Stimulated activated CD8-positive, alpha-beta memory T cell treated with anti-CD3 and anti-CD28 coated beads, Interleukin-4, amount 100 ng/mL, for 4 hours (primary cell): ENCODE measurements at places on chromosomes 4 and X.

DNA sequence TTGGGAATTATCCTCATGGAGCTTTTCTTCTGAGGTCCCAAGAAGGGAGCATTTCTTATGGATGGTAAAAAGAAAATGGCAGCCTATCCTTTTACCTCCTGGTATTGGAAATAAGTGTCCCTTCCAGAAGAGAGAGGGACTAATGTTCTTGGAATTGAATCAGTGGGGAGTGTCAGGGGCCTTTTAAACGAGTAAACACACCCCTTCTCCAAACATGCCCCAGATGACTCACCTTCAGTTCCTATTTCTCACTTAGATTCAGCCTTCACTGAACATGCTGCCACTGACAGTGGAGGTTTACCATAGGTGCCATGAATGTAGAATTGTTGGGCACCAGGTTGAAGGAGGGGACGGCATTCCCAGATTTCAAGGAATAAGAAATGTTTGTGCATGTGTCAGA is 19.0 kb downstream of the MAGEC2 start:
- no peak for DNase-seq

DNA sequence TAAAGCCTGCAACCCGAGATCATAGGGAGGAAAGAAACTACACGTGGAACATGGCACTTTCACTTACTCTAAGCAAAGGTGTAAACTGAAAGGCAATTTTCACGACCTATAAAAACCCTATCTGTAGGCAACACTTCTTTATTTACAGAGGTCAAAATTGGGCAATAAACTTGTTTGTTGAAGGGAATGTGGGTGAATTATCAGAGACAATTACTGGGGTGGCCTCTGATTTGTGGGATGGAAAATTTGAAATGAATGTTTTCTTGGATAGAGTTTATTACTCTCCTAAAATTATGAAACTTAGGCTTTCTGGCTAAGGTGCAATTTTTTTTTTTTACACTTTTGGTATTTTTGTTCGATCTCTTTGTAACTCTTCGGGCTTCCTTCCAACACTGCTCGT is 734.1 kb upstream of the TENM3 start:
- no peak for DNase-seq

DNA sequence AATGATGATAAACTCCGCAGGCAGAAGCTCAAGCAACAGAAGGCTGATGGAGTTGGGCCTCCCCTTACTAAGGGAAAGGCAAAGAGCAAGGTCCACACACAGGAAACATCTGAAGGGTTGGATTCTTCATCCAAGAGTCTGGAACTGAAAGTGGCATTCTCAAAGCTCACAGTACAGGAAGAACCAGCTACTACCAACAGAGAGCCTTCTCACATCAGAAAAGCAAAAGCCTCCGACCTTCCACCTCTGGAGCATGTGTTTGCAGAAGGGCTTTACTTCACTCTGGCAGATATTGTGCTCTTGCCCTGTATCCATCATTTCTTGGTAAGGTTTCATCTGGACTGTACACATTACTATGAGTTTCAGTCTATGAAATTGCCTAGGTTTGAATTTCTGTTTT is 10.6 kb downstream of the GSTCD start:
- DNase-seq: no peak

DNA sequence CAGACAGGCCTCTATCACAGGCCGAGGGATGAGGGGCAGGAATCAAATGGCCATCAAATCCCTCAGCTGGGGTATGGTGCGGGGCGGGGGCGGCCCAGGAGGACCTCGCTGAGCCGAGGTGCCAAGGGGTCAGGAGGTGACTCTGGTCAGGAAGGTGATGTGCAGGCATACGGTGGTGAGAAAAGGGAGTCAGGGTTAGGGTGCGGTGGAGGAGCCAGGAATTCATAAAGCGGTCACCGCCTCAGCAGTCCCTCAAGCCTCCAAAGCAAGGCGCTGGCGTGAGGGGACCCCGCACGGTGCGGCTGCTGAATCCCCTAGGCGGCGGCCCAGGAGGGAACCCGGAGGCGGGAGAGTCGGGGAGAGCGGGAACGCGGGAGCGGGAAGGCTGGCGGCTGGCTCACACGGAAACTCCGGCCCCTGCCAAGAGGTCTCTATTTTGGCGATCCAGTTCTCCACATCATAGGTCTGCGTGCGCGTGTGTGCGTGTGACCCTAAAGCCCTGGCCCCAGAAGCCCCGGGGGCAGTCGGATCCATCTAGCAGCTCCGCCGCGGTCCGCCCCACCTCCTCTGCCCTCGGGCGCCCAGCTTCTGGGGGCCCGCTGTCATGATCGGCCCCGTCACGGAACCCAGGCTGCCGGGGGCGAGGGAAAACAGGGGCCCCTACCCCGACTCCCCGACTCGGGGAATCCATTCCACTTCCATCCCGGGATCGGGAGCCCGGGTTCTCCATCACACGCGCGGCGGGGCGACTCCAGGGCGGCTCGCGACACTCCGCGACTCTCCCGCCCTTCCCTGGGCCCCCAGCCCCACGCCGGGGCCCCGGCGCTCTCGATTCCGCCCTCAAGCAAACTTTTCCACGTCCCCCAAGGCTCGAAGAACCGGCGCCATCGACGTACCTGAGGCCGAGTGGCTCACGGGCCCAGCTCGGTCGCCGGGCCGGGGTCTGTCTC is 593 bp downstream of the ELF4 start:
- no peak for DNase-seq

DNA sequence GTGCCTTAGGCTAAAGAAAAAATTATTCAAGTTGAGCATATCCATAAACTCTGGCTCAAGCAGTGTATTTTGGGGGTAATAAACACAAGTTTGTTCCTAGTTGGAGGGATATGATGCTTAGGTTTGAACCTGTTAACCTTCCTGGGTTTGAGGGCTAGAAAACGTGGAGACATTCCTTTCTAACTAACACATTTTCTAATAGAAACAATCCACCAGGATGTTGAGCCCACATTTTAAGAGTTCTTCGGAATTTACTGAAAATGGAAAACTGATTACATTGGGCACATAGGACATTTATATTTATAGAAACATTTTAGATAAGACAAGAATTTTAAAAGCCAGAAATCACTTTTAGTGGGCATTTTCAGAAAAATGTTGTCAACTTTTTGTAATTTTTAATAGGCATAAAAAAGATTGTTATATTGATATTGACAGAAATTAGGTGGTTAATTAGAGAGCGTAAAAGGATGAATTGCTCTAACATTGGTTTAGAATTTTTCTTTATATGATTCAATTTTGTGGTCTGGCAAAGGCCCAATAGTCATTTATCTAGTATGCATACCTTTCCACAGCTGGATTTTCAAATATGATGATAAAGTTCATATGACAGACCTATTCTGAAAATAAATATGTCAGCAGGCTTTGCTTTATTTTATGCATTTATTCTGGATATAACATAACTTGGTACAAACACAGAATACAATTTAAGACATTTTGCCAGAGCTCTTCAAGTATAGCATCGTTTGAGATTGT is 49.2 kb downstream of the CEP44 start:
- no peak for DNase-seq

GRCh38 chr4:128310266-128310697 is 22.7 kb upstream of the PGRMC2 start:
- no peak for DNase-seq

GRCh38 chr4:39410415-39410814 is 3.7 kb downstream of the KLB start:
- no peak for DNase-seq

GRCh38 chrX:131874300-131874699 is 148.8 kb upstream of the STK26 start:
- DNase-seq: no peak

GRCh38 chr4:32215277-32215676 is 1495.1 kb downstream of the PCDH7 start:
- DNase-seq: no peak
